ENCODE measurements at places on chromosomes 3 and 15.

GRCh38 chr3:81989274-81989673 is 227.8 kb upstream of the GBE1 start:
- no peak for DNase-seq

GRCh38 chr15:42138411-42138810 is 18.0 kb downstream of the PLA2G4F start:
- no peak for DNase-seq

DNA sequence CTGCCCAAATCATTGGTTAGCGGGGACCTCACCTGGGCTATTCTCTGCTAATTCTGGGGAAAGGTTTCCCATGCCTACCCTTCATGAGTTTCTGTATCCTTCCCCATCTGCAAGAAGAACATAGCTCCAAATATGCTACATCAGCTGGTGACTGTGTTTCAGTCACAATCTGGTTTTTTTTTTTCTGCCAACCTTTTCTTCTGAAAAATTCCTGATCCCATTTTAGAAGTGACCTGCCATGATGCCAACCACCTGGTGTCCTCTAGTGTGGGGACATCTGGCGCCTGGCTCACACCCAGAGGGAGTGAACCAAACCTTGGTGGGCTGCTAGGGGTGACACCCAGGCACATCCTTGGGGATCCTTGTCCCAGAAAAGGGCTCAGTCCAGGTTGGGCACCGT is 76.1 kb downstream of the CHRD start:
- no peak for DNase-seq

GRCh38 chr3:23075496-23075895 is 127.6 kb upstream of the UBE2E2 start:
- DNase-seq, result peak; percentile 72

DNA sequence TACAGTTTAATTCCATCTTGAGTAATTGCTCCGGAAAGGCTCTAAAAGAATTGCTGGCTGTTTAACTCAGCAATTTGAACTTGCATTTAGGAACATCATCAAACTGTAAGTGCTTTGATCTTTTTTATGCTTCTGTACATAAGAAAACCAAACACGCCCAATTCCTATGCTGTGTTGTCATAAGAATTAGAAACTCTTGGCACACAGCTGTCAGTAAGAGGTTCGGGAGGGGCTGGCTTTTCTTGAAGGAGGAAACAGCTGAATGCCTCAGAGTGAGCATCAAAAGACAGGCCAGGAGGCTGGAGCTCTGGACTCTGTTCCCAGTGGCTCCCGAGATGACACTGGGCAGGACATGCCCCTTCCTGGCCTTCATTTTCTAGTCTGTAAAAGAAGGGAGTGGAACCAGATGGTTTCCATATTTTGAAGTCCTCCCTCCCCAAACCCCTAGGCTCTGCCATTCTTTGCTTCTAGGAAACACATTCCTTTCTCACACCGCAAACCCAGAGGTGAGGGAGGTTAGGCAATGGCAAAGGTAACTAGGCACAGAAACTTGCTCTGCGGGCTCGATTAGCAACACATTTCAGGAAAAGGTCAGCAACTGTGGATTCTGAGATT is 73.7 kb upstream of the DLG1 start:
- peak; percentile 87 for DNase-seq

DNA sequence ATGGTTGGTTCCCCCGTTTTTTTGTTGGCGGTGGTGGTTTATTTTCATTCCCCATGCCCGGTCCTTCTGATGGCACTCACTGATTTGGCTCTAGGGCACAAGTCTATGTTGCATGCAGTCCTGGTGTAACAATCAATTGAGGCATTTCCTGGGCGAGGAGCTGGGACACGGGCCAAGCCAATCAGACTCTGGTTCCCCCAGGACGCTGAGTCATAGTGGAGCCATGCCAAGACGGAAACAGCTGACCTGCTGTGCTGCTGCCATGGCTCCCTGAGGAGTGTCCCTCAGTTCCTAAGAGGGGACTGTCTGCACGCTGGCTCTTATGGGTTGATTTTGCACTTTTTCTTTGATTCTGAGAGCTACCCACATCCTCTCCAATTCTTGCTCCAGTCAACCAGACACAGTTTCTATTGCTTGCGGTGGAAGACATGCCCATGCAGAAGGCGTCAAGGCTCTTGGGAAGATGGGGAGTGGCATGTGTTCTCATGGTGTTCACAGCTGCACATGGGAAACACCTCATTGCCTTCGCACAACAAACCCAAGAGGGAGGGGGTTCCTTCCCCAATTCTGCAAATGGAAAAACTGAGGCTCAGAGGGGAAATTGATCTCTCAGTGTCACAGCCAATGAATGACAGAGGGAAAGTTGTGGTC is 28.3 kb upstream of the ALDH1L1 start:
- peak; percentile 51 for DNase-seq

GRCh38 chr3:127218454-127218922 is 25.6 kb downstream of the PRR23E start:
- no peak for DNase-seq

- DNase-seq, result peak; percentile 83
Measured at GRCh38 chr3:86938416-86939105, 52.4 kb downstream of the VGLL3 start.

DNA sequence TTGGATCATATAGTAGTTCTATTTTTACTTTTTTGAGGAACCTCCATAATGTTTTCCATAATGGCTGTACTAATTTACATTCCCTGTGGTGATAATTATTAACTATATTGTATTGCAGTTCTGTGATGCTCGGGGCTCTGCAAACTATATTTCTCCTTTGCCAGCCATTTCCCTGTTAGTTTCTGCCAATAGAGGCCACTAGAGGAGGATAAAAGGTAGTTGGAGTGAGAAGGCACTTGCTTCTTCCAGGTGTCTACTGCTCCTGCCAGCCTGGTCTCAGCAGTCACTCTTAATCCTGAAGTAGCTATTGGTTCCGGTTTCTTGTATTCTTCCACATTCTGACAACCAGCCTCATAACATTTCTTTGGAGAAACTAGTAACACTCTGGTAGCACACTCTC is 233.9 kb upstream of the GBE1 start:
- DNase-seq, result no peak

DNA sequence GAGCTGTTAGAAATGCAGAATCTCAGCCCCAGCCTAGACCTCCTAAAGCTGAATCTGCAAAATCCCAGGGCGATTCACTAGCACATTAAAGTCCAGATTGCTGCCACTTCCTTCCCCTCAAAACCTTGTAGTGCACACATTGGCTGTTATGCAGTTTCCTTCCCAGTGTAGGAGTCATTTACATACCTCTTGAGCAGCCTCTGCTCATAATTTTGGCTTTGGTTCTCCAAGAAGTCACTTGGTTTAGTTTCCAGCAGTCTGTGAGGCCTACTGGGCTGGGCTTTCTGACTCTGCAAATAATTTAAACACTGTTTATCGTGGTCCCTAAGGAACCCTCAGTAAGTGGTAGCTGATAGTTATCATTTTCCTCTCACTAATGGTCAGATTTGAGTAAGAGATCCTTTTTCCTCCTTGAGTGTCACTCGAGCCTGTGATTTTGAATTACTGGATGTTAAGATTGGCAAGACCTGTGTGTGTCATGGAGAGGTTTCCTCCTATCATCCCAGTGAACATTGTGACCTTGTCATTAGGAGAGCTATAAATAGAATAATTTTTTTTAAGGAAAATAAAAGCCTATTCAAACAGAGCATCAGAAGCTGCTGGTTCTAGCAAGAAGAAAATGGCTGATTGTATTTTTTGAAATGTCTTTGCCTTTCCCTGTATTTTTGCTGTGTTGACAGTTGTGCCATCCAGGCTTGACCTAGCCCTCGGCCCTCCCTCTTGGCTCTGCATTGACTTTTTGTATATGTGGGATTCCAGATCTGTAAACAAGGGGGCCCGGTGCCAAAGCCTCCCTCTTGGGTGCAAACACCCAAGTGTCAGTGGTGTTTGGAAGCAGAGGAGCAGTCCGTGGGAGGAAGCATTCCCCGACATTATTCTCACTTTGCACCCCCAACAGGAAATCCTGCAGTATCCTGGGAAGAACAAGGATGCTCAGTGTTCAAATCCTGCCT is 134.8 kb upstream of the ANKRD28 start:
- DNase-seq, result peak; percentile 59

DNA sequence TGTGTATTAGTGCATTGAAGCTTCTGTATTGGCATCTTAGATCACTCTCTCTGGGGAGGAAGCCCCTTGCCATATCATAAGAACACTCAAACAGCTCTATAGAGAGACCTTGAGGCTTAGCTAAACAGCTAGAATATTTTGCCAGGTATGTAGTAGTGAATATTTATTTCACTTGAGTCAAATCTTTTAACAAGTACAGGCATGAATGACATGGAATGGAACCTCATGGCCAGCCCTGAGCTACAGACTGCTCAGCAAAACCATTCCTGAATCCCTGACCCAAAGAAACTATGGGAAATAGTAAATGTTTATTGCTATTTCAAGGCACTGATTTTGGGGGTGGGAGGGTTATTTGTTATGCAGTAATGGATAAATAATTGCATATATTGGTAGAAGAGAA is 604.8 kb downstream of the MECOM start:
- DNase-seq, result no peak

- DNase-seq, result no peak
Measured at GRCh38 chr3:20235796-20236195, 49.8 kb upstream of the SGO1 start.

GRCh38 chr3:151864423-151865101 is 8.9 kb upstream of the SUCNR1 start:
- DNase-seq, result no peak
